ENCODE measurements at places on chromosomes 1 and 21.

DNA sequence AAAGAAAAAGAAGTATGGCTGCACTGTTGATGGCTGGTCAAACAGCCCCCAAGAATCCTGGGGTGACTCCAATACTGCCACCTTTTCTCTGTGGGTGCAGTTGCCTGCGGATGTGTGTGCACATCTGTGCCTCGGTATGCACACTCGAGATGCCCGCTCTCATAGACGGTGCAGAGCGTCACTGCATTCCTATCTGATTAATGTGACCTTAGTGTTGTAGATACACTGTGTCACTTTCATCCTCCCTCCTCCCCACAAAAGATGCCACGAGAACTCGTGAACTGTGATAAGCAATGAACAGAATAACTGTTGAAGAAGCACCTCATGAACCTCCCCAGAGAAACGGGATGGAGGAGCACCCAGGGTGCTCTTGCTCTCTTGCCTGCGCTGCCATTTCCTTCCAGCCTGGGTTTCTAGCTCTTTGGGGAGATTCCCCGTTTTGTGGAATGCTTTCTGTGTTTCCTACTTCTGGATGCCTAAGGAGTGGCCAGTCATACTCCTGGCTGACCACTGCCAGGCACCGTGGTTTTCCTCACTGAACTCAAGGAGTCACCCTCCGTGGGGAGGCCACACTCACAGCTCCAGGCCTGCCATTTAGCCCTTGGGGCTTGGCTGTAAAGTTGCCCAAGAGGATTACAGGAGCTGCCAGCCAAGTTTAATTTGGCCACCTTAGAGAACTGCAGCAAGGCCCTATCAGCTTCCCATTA, 32.0 kb downstream of the NTPCR start:
- no peak for DNase-seq

GRCh38 chr1:37483785-37484184, 9.4 kb downstream of the ZC3H12A start:
- no peak for DNase-seq

GRCh38 chr1:19858893-19859292, 23.3 kb upstream of the OTUD3 start:
- no peak for DNase-seq

GRCh38 chr1:29851691-29852090, 615.4 kb downstream of the PTPRU start:
- DNase-seq, result no peak

- no peak for DNase-seq
These were observed 271.6 kb downstream of the TRABD2B start for GRCh38 chr1:47725511-47725991.

DNA sequence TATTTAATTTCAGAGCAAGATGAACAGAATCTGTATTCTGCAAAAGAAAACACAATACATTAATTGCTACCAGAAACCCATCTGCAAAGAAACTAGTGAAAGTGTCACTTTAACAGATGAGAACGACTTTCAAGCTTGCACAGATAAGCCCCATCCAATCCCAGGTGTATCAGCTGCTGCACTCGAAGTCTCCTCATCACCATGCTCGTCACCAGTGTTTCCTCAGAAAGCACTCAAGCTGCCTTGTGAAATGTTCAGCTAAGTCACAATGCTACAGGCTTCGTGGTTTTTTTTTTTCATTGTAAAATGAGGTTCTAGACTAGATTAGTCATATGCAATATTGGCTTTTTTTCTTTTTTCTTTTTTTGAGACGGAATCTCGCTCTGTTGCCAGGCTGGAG, 3.3 kb upstream of the TOMM20 start:
- no peak for DNase-seq

GRCh38 chr1:183546427-183546826, 43.8 kb downstream of the NCF2 start:
- no peak for DNase-seq

- DNase-seq, result no peak
These were observed 17.3 kb upstream of the TIPRL start for GRCh38 chr1:168161459-168161858.

GRCh38 chr1:213162862-213163261, 111.8 kb downstream of the RPS6KC1 start:
- DNase-seq, result no peak

GRCh38 chr1:192869308-192869940, 60.6 kb downstream of the RGS2 start:
- no peak for DNase-seq

DNA sequence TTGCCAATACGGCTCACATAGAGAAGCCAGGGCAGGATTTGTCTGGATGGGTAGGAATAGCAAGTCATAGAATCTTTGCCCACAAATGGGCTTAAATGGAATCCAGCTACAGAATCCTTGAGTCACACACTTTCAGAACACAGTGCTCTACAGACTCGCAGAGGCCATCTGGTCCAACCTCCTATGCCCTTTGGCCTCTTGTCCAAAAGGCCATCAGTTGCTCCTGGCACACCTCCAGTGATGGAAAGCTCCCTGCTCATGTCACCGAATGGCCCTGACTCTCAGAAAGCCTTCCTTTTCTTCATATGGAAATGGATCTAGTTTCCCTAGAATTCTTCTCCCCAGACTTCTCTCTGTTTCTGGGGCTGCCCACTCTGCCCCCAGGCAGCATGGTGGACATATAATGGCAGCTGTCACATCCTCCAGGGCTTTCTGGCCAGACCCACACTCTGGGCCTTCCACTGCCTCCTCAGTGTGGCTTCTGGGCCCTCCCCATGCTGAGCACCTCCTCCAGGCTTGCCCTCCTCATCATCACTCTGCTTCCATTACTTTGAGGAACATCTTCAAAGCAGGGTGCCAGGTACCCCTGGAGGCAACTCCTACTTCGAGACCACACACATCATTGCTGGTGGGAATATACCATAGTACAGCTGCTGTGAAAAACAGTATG, 33.6 kb upstream of the TRABD2B start:
- no peak for DNase-seq

DNA sequence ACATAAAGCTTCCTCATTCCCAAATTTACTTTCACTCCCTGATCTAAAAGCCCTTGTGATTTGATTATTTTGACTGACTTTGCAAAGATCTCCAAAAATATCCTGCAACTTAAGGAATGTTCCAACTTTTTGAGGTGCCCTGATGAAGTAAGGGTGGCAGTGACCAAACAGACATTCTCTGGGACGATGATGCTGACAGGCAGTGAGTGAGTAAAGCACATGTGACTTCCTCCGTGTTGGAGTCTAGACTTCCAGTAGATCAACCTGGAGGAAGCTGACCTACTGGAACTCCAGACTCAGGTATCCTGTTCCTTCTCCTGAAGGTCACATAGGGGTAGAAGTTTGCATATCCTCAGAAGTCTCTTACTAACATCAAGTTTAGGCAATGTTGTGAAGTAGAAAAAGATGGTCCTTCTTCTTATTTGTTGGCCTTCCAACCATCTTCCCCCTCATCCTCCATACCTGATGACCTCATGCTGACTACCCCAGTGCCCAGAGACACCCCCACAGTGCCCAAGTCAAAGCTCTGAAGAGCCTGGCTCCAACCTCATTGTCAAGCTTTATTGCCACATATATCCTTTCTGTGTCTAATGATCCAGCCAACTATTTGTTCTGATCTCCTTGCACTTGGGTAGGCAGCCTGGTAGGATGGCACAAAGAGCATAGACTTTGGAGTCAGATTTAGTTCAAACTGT, 16.0 kb downstream of the TNFSF4 start:
- DNase-seq, result no peak

DNA sequence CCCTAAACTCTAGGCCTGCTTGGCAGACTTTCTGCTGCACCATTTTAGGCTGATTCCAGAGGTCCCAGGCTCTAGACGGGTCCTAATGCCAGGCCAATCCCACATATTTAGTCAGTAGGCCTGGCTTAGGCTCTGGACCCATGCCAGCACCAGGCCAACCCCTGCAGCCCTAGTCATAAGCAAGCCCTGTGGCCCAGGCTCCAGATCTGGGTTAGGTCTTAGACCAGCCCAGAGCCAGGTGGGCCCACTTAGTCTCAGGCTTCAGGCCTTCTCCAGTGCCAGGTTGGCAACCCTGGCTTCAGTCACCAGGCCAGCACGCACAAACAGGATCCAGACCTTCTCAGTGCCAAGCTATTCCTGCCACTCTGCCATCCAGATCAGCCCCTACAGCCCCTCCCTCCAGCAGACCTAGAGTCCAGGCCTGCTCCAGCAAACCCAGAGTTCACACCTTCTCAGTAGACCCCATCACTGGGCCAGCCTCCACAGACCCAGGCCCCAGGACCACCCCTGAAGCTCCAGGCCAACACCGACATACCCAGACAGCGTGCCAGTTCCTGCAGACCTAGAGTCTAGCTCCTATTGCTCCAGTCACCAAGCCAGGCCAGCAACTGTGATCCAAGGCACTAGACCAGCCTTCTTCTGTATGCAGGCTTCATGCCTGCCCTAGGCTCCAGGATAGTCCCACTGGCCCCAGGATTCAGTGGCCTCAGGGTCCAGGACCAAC, 467.6 kb downstream of the RWDD3 start:
- DNase-seq, result no peak

- no peak for DNase-seq
These were observed 79.8 kb downstream of the NFASC start for GRCh38 chr1:204950353-204951001.

GRCh38 chr1:177385760-177386698, 215.3 kb downstream of the BRINP2 start:
- DNase-seq, result no peak

GRCh38 chr1:38050397-38051078, 3.9 kb upstream of the POU3F1 start:
- no peak for DNase-seq

DNA sequence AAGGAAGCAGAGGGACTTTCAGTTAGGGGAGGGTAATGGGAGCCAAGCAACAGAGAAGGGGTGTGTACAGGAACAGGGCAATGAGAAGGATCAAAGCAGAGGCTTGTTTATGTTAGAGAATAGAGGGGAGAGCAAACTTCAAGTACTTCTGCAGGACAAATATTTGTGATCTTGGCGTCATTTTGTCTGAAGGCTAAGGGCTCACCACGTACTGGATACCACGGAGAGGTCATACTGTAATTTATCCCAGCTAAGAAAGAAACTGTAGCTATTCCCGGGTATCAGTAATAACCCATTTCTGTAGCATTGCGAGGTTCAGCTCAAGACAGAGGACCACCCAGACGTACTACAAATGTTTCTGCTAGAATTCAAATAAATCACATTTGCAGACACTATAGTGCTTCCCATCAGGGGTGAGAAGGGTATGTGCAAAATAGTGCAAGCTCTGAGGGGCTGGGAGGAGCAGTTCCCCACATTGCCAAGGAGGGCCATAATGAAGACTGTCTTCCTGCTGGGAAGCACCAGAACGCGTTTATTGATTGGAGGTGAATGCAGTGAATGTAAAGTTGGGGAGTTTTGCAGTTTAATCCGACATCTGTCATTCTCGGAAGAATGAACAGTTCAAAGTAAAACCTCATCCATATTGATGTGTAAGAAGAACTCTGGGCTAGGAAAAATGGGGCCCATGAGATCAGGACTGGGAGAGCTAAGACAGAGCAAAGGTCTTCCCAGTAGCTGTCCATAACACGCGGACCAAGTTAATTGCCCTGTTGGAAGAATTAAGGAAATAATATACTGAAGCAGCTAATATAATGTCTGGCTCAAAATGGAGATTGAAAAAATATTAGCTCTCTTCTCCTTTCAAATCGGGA, 136.9 kb downstream of the RWDD3 start:
- DNase-seq, result no peak

DNA sequence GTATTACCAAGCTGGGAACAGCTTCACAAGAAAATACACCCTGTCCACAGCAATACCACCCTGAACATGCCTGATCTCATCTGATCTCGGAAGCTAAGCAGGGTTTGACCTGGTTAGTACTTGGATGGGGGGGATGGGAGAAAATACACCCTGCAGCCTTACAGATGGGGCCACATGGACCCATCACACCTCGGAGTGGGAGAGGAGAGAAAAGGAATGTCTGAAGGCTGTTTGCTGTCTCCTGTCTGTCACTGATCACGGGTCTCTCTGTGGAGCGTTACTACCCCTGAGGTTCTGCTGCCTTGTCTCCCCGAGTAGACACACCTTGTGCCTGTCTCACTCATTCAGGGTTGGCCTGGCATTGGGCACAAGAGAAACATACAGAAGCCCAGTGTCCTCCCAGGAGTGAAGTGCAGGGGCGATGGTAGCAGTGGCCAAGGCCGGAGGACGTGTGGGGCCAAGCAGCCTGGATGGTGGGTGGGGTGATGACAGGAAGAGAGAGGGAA, 48.0 kb downstream of the TEX35 start:
- no peak for DNase-seq

GRCh38 chr1:240941701-240942370, 329.9 kb upstream of the GREM2 start:
- no peak for DNase-seq

DNA sequence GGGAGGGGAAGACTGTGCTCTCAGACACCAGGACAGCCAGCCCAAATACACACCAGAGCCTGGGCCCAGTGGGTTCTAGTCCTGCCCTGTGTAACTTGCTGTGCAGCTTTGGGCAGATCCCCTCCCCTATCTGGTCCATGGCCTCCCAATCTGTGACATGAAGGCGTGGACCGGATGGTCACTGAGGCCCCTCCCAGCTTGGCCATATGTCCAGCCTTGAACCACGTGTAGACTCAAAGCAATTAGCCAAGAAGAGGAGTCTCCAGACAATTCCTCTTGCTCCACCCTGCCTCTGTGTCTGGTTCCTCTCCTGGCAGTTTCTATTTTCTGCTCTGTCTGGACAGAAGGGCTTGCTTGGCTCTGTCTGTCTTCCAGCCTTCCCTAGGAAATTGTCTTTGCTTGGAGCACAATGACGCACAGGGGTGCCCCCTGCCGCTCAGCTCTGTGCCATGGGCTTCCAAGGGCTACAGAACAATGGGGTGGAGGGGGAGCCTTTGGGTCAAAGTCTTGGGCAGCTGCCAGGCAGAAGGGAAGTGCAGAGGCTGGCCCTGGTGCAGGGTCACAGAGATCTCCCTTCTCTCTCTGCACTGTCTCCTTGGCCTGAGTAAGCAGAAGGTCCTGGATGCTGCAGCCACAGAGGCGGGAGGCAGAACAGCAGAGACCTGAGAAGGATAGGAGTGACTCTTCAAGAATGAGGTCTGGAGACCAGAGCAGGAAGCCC, 66.1 kb downstream of the TENT5C start:
- DNase-seq, result no peak

DNA sequence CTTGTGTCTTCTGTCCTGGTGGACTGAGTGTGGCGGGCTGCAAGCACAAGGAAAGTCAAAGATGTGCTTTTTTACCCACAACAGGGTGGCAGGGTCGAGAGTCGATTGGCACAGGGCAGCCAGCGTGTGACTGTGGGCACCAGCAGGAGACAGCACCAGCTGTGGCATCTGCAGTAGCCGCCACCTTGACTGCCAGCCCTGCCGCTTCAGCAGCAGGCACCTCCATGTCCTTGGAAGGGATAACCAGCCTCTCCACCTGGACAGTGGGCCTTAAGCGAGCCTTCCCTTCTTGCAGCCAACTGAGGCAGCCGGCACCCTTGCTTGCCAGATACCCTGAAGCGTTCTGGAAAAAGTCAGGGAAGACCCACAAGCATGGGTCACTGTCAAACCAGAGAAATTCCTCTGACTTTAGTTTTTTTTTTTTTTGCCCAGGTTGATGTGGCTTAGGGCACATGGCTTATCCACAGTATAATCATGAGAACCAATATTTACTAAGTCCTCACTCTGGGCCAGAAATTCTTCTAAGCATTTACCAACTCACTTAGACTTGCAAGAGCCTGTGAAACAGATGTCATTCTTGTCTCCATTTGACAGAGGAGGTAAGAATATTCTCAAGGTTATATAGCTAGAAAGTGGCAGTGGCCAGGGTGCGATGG, 30.1 kb upstream of the PTGFRN start:
- no peak for DNase-seq
